ENCODE measurements at places on chromosomes 7 and 10.

DNA sequence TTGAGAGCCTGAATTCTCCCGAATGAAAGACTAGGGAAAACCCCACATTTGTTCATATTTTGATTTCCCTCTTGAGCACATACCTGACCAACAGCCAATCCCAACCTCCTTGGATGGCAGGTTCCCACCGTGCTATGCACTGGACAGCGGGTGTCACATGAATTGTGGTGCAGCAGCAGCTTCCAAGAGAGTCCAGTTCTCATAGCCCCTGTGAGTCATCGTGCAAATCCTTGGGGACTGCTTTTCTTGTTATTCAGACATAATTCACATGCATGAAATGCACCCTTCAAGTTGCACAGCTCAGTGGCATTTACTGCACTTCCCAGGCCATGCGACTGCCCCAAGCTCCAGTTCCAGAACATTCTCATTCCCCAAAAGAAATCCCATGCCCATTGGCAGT, 67.8 kb upstream of the PPP2R2D start:
- DNase-seq, result no peak

- no peak for DNase-seq
These were observed 413.8 kb downstream of the KCNMA1 start for GRCh38 chr10:77223526-77224460.

- DNase-seq, result no peak
These were observed 9.1 kb downstream of the CREB3L2 start for GRCh38 chr7:137992550-137993394.

DNA sequence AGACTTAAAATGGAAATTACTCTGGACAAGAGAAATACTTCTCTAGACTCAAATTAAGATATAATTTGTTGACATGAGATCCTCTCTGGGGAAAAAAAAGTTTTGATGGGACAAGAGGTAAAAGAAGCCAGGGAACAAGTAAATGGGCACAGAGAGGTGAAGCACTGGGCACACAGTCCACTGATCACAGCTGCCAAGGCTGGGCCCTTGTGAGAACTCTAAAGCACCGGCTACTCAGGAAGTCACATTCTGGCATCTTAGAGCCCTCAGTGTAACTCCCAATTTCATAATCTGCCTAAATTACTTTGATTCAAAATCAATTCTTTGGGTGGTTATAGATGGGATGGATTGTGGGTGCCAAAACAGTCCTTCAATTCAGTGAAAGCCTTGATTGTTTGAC, 123.2 kb upstream of the CACNA2D1 start:
- no peak for DNase-seq

DNA sequence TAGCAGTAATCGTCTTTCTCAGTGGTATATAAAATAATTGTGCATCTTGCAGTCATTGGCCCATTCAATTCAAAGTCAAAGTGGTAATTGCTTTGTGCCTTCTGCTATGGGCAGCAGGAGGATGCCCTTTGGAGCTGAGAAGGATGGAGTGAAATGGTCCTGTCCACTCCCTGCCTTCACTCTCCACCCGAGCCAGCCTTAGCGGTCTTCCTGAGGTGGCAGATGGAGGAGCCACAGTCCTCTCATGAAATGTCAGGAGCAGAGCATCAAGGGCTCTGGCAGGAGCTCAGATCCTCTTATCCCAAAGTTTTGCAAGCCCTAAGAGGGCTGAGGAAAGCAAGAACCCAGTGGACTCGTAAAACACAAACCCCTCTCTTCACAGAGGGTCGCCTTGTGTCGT, 199.4 kb downstream of the DYNC1I1 start:
- DNase-seq, result no peak

DNA sequence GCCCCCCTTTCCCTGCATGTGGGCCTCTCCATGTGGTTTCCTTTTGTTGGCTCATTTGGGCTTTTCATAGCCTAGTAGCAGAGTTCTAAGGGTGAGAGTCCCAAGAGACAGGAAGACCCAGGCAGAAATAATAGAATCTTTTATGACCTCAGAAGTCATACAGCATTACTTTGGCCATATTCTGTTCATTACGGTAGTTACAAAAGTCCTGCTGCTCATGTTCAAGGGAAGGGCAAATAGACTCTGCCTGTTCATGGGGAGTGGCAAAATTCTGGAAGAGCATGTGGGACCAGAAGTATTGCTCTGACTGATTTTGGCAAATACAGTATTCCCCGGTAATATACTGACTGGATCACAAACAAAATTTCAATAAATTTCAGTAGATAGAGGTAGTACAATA, 910.3 kb downstream of the LRMDA start:
- no peak for DNase-seq

- DNase-seq, result no peak
These were observed 95.8 kb upstream of the STRIP2 start for GRCh38 chr7:129338450-129338849.

DNA sequence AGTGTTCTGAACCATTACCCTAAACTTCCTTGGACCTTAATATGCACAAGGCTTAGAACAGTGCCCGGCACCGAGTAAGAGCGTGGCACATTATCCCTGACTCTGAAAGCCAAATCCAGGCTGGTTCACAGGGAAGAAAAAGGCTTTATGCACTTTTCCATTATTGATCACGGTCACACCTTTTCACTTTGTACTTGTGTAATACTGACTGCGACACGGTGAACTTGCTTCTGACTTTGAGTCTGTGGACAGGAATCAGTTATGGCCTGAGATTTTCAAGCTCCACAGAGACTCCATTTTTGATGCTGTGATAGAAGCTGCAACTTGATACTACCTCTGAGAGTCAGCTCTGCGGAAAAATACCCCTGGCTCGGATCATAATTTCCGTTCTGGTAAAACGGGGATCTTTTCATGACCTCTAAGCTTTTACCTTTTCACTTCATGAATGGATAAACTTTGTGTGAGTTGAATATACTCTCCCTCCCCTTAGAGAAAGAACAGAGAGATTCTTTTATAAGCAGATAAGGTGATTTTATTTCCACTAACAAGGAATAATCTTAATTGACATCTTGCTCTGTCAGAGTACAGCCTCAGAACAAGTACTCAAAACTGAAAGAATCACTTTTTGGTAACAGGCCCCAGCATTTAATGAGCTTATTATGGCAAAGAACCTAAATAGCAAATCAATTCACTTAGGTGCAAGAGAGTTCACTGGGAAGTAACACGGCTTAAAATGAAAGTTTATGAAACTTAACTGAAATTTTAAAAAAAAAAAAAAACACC, 88.8 kb downstream of the ELMO1 start:
- DNase-seq, result no peak

DNA sequence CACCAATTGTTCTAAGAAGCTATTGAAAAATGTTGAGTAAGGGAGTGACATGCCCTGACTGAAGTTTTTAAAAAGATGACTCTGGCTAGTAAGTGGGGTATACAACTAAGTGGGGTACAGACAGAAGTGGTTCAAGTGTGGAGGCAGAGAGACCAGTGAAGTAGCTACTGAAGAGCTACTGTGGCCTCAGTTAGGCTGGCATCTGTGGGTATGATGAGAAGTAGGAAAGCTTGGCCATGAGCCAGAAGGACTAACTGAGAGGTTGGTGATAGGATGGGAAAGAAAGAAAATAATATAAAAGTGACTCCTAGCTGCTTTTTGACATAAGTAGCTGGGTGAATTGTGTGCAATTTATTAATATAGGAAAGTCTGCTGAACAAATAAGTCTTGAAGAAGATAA, 176.6 kb downstream of the SEMA3D start:
- DNase-seq, result no peak

GRCh38 chr10:128868481-128868880, 598.6 kb upstream of the MGMT start:
- no peak for DNase-seq

All from GM19239 (cell line).